ENCODE measurements at places on chromosomes 6 and 20. TPM values are rescaled to one million over a fixed set of nuclear protein-coding genes. Genes with fewer than 3 reads are reported as not detected.
A peak's percentile ranks its signal among the peaks of the same experiment; 100 is the strongest.

DNA sequence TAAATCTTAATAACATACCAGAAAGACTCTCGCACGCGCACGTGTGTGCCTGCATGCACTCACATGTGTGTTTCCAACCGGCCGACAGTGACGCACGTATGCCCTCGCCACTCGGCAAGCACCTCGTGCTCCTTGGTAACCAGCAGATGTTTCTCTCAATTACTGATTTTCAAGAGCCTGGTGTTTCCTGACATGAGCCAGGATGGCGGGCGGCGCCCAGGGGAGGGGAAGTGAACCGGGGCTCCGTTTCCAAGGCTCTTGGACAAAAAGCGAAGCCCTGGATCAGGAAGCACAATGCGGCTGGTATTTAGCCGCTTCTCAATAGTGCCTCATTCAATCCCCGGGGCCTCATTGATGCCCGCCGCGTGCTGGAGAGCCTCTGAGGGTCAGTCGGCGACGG lies 37.7 kb downstream of the PMEPA1 start:
- no peak overlapping the region for H3K27ac ChIP-seq
- no peak for DNase-seq
- H3K4me1 ChIP-seq, result no peaks in the 10 kb centered on the region

- no peak overlapping the region for H3K27ac ChIP-seq
- peaks cover 27% of the 10 kb centered on the region for H3K4me1 ChIP-seq
- no peaks in the 10 kb centered on the region for H3K36me3 ChIP-seq
- peak; percentile 39 for DNase-seq
- peaks cover 5% of the 10 kb centered on the region for H3K27me3 ChIP-seq
Observed at GRCh38 chr6:138588805-138589434, 89.6 kb upstream of the NHSL1 start.

DNA sequence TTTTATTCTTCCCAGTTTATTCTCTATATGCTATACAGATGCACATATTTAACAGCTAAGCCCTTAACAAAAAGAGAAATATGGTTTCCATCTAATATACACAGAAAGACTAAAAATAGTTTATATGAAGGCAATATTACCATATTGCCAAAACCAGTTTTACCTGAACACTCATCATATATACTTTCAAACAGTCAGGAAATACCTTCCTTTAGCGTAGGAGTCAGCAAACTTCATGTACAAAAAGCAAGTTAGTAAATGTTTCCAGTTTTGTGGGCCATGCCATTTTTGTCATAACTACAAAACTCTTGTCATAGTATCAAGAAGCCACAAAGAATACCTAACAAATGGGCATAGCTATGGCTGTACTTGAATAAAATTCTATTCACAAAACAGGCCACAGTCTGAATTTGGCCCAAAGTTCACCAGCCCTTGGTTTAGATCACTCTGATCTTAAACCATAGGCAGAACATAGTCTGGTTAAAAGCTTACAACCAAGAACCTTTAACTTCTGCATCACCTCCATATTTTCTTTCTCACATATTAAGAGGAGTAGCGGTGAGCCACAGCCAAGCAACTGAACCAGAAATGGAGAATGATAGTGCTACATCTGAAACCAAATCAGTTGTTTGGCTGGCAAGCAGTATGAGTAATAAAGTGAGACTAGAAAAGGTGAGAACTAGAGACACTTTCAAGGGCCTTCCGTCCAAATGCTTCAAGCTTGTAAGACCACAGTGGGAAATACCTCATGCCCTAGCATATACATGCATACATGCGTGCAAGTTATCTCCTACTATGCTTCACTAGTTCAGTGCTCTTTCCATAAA lies 116.6 kb downstream of the PTPRK start:
- no peak for DNase-seq
- H3K4me3 ChIP-seq, result no peak overlapping the region
- no peaks in the 10 kb centered on the region for H3K36me3 ChIP-seq
- H3K4me1 ChIP-seq, result no peaks in the 10 kb centered on the region

FAM217A gene
- not detected for total RNA-seq

DNA sequence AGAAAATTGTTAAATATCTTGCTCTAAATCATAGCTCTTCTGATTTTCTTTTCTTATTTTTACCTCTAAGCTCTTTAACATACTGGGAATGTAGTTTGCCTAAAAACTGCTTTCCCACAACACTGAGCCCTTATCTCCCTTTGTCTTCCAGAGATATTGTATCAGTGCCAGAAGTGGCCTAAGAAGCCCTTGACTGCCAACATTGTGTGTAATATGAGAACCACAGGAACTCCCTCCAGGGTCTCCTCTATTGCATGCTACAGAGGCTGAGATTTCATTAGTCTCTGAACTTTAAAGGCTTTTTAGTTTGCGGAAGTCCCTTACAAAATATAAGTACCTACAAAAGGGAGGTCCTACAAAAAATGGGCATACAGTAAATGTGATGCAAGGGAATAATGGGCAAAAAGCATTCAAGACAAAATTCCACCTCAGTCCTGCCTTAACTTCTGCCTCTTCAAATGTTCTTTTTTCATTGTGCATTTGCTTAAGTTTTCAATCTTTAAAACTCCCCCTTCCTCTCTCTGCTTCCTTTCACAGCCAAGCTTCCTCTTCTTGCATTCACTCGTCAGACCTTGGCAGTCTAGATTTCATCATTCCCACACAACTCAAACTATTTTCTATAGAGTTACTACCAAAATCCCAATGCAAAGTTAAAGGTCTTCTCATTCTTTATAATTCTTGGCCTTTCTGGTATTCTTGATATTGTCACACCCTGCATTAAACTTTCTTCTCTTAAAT lies 76.5 kb downstream of the ADGRG6 start:
- no peak overlapping the region for H3K27ac ChIP-seq
- H3K36me3 ChIP-seq, result no peaks in the 10 kb centered on the region
- DNase-seq, result no peak
- H3K27me3 ChIP-seq, result peaks cover 11% of the 10 kb centered on the region

- no peak overlapping the region for H3K27ac ChIP-seq
- no peaks in the 10 kb centered on the region for H3K36me3 ChIP-seq
- H3K4me3 ChIP-seq, result peak overlapping the region; percentile 82
- H3K4me1 ChIP-seq, result peaks cover 12% of the 10 kb centered on the region
- peaks cover 17% of the 10 kb centered on the region for H3K27me3 ChIP-seq
Observed at GRCh38 chr20:32763202-32764004, 1.2 kb downstream of the DNMT3B start.

ZNF341 gene
- total RNA-seq, result 6.8 TPM

LRRC73 gene
- 0.12 TPM for total RNA-seq

Data from activated T-helper 1 cell treated with anti-CD3 and anti-CD28 coated beads, Interleukin-12 subunit alpha, Interleukin-12 subunit beta, Interleukin-2, Interleukin-4 antibody, amounts not matched to agents 30 ng/mL and 10 ng/mL and 1 ng/mL, durations not matched to agents 14 hours and 24 hours and 36 hours (primary cell).